CD4-positive, alpha-beta T cell treated with Interleukin-6 at 100 ng/mL for 8 hours (primary cell): ENCODE measurements at places on chromosomes 7 and 10.

DNA sequence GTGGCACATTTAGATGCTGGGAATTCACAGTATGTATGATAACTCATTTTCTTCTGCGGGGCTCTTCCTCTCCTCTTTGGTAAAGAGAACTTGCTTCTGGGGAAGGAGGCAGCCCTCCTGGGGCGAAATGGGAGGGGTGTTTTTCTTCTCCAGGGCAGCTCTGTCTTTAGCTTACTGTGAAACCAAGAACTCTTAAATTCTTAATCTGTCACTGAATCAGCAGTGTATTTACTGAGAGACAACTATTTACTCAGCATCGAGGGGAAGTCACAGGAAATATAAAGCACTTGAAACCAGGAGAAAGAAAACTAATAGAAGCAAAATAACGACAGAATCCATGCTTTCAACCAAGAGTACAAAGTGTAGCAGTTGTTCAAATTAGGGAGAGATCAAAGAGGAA lies 158.2 kb upstream of the AGK start:
- no peak for DNase-seq

DNA sequence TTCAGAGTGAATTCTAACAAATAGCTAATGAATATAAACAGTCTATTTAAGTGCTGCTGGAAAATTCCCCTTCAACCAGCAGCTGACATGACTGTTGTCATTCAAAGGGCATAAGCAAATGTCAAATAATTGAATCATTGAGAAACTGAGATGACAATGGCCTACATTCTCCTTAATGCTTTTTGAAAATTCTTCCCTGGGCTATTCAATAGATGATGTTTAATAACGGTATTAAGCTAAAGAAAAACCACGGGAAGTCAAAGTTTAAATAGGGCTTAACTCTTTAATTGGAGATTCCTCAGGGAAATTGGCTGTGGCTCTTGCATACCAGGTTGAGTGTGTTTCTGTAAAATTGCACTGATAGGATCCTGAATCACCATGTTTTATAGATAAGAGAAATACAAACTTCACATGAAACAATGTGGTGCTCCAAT lies 77.0 kb downstream of the ARL4A start:
- DNase-seq = no peak

- no peak for DNase-seq
Measured at GRCh38 chr7:46664453-46664852, 743.4 kb upstream of the IGFBP3 start.

GRCh38 chr10:77879710-77880109 lies 46.8 kb downstream of the DLG5 start:
- DNase-seq = no peak
